HFFc6 (cell line): ENCODE measurements at places on chromosomes 6 and 20. TPM values are rescaled to one million over a fixed set of nuclear protein-coding genes. Genes with fewer than 3 reads are reported as not detected.

GSTA4 gene
- 16.2 and 18.3 TPM in 2 replicates for total RNA-seq

- H3K27me3 ChIP-seq: no peaks in the 10 kb centered on the region
- peaks cover 18% of the 10 kb centered on the region for H3K4me1 ChIP-seq
Observed at GRCh38 chr6:35051396-35051795, 89.7 kb downstream of the TCP11 start.

TOX2 gene
- total RNA-seq: 39.5 to 60.7 TPM (median 52.7 TPM) in 3 replicates

GRCh38 chr6:139917951-139918630 is 543.6 kb upstream of the CITED2 start:
- DNase-seq: no peak
- no peak overlapping the region for H3K27ac ChIP-seq
- peaks cover 20% of the 10 kb centered on the region for H3K4me1 ChIP-seq
- no peaks in the 10 kb centered on the region for H3K36me3 ChIP-seq
- no peak overlapping the region for H3K4me3 ChIP-seq
- H3K27me3 ChIP-seq: no peaks in the 10 kb centered on the region

DNA sequence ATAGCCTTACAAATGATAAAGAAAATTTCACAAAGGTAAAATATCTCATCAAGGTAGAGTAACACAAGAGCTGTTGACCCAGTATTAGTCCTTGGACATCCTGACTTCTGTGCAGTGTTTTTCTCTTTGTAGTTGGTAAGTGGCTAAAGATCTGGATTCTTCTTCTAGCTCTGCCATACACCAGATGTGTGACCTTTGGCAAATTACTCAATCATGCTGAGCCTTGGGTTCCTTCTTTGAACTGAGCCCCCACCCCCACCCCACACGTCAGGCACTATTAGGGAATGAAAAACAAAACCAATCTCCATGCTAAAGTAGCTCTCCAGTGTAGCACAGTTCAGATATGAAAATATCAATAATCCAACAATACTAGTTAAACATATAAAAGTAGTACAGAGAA is 15.1 kb upstream of the TRIM39 start:
- H3K4me1 ChIP-seq: no peaks in the 10 kb centered on the region
- peaks cover 34% of the 10 kb centered on the region for H3K36me3 ChIP-seq
- no peak overlapping the region for H3K4me3 ChIP-seq
- no peak for DNase-seq

DNA sequence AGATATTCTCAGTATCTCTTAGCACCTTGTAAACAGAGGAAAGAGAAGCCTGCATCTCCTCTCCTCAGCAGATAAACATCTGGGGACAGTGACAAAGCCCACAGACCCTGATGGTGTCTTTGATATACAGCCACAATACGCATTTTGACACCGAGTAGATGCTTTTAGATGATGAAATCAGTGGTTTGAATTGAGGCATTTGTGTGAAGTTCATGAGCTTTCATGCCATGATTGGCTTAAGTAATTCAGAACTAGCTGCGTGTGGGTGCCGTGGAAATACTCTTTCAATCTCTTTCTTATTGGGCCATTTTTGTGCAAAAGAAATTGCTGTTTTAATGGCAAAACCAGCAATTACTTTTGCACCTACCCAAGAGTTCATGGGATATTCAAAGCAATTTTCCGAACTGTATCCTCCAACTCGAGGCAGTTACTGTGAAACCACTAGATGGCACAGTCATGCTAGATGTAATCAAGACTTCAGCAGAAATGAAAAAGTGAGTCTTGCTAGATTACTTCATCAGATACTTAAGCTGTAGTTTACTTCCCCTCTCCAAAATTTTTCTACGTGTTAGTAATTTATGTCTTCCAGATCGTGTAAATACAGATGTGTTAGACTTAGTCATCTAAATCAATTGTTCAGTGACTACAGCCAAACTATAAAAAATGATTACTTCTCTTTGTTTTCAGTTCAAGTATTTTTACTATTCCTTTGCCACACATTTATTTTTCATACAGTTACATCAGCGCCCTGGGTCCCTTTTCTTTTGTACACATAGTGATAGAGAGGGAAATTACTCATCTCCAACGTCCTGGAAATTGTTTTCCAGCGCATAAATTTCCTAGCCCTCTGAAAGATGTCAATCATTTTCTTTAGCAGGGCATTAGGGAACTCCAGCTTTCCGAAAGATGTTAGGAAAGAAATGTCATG is 49.4 kb downstream of the IYD start:
- no peak overlapping the region for H3K27ac ChIP-seq
- H3K36me3 ChIP-seq: no peaks in the 10 kb centered on the region
- peaks cover 16% of the 10 kb centered on the region for H3K4me1 ChIP-seq
- DNase-seq: peak; percentile 71

DNA sequence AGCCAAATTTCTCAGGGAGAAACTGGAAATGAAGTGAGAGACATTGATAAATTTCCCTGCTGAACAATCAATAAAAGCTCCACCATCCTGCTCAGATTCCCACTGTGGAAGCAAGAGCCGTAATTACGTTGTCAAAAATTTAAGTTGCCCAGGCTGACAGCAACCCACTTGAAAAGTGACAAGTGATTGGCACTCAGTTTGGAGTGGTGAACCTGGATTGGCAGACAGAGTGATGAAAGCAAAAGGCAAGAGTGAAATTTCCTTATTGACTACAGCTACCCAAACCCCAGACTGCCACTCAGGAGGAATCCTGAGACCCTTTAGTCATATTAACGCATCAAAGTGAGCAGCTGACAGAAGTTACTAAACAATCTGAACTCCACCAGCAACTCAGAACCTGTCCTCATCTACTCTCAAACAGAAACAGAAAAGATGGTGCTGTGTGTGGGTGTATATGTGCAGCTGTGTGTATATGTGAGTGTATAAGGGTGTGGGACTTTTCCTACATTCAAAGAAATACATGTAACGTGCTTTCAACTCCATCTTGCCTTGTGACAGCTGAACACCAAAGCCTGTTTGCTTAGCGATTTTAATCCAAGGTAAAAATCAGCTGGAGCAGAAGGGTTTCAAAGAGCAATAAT is 157.4 kb downstream of the PKHD1 start:
- H3K27ac ChIP-seq: no peak overlapping the region
- no peaks in the 10 kb centered on the region for H3K27me3 ChIP-seq
- no peak overlapping the region for H3K4me3 ChIP-seq

DNA sequence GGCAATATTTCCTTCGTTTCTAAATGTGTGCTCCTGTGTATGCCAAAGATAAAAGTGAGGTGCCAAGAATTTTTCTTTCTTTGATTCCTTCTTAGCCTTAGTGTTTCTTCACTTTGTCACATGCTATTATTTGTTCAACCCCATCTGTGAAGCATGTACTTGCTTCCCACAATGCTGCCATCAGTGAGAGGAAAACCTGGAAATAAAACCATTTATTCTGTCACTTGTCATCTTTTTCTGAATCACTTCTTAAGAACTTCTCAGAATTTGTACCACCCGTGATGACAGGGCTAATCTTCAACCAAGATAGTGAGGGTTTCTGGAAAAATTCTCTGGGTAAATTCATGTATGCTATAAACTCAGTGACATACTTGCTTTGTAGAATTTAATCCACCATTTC is 450.1 kb downstream of the COL12A1 start:
- no peaks in the 10 kb centered on the region for H3K36me3 ChIP-seq
- H3K4me1 ChIP-seq: no peaks in the 10 kb centered on the region
- no peak overlapping the region for H3K27ac ChIP-seq
- no peak overlapping the region for H3K4me3 ChIP-seq
- H3K27me3 ChIP-seq: peaks cover 5% of the 10 kb centered on the region; the same call in 1 of the 2 replicates
- DNase-seq: no peak

GRCh38 chr20:17614812-17615644 is 45.2 kb downstream of the DSTN start:
- H3K27ac ChIP-seq: no peak overlapping the region; the same call in 1 of the 2 replicates
- peaks cover 10% of the 10 kb centered on the region for H3K4me1 ChIP-seq
- DNase-seq: no peak

NKAIN4 gene
- total RNA-seq: not detected in 2 replicates

GRCh38 chr6:163397326-163397725 is 17.2 kb upstream of the QKI start:
- H3K36me3 ChIP-seq: no peaks in the 10 kb centered on the region
- no peak for DNase-seq
- H3K27me3 ChIP-seq: peaks cover 16% of the 10 kb centered on the region
- no peak overlapping the region for H3K27ac ChIP-seq
- H3K4me1 ChIP-seq: peaks cover 13% of the 10 kb centered on the region
- no peak overlapping the region for H3K4me3 ChIP-seq

ENPP5 gene
- not detected in 2 replicates for total RNA-seq

DNA sequence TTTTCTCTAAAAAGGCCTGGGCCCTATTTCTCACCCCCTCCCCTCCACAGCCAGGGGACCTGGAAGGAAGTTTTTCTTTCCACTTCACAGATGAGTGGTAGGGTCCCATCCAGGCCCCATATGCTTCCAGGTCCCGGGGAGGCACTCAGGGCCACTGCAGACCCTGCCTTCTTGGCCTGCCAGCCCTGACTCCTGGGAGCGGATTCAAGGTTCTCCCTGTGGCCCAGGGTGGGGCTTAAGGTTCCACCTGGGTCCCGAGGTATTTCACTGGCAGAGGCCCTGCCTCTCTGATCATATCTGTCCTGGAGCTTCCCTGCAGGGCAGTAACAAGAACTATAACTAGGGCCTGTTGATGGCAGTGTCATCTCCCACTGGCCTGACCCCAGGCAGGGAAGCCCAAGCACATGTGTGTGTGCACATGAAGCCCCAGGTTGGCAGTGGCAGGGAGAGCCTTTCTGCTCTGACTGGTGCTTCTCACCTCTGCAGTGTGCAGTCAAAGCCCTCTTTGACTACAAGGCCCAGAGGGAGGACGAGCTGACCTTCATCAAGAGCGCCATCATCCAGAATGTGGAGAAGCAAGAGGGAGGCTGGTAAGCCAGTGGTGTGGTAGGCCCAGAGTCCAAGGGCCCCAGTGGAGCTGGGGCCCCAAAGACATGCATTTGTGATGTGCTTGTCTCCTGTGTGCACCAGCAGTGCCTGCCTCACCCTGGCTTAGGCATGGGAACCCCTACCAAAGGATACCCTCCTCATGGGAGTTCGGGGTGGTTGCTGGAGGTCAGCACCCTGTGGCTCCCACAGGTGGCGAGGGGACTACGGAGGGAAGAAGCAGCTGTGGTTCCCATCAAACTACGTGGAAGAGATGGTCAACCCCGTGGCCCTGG is 31.2 kb downstream of the PLCG1 start:
- peaks cover 34% of the 10 kb centered on the region for H3K36me3 ChIP-seq
- H3K4me1 ChIP-seq: peaks cover 33% of the 10 kb centered on the region
- no peak for DNase-seq
- H3K27me3 ChIP-seq: peaks cover 11% of the 10 kb centered on the region

GRCh38 chr6:126302191-126302590 is 37.7 kb upstream of the CENPW start:
- H3K27me3 ChIP-seq: no peaks in the 10 kb centered on the region
- H3K27ac ChIP-seq: no peak overlapping the region
- no peak overlapping the region for H3K4me3 ChIP-seq

GRCh38 chr20:48273843-48274242 is 488.6 kb upstream of the SULF2 start:
- no peak for DNase-seq
- no peak overlapping the region for H3K27ac ChIP-seq
- peaks cover 5% of the 10 kb centered on the region for H3K27me3 ChIP-seq
- H3K36me3 ChIP-seq: no peaks in the 10 kb centered on the region
- H3K4me3 ChIP-seq: no peak overlapping the region

DNA sequence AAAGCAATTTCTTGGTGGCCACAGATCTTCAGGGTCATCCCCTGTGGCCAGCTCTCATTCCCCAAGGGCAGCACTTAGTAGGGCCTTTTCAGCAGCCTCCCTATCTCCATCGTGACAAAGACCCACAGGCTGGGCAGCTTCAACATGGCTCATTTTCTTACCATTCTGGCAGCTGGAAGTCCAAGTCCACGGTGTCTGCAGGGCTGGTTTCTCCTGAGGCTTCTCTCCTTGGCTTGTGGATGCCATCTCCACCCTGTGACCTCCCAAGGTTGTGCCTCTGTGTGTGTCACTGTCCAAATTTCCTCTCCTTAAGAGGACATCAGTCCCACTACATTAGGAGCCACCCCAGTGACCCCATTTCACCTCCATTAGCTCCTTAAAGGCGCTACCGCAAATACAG is 161.7 kb downstream of the CDH4 start:
- no peaks in the 10 kb centered on the region for H3K4me1 ChIP-seq
- H3K27ac ChIP-seq: no peak overlapping the region
- no peaks in the 10 kb centered on the region; the same call in 1 of the 2 replicates for H3K27me3 ChIP-seq

PTCHD4 gene
- 1.6 to 8.0 TPM (median 1.8 TPM) in 3 replicates for total RNA-seq

GRCh38 chr6:69665437-69665836 is 131.4 kb downstream of the LMBRD1 start:
- H3K36me3 ChIP-seq: no peaks in the 10 kb centered on the region
- no peaks in the 10 kb centered on the region for H3K4me1 ChIP-seq
- peaks cover 2% of the 10 kb centered on the region; the same call in 1 of the 2 replicates for H3K27me3 ChIP-seq
- no peak for DNase-seq
- H3K4me3 ChIP-seq: no peak overlapping the region

SCRT2 gene
- not detected in 2 replicates for total RNA-seq

SLC17A3 gene
- total RNA-seq: not detected in 3 replicates

OLIG3 gene
- total RNA-seq: not detected in 3 replicates

SUMO4 gene
- total RNA-seq: 0.23 to 0.50 TPM (median 0.28 TPM) in 3 replicates

DNA sequence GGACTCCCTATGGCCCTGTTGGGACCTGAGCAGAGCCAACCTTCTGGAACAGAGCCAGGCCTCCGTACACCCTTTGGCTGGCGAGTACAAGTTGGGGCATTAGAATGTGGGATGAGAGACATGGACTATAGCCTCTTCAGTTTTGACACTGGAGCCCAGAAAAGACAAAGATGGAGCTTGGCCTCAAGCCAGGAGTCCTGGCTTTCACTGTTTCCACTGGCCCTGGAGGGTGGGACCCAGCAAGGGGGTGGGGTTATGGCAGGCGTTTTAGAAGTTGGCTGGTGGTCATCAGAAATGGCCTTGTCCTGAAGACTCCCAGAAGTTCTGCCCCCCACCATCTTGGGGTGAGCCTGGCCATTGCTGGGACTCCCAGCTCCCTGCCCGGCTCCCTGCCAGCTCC is 21.8 kb downstream of the ITPR3 start:
- H3K27ac ChIP-seq: no peak overlapping the region
- H3K36me3 ChIP-seq: peaks cover 4% of the 10 kb centered on the region; the same call in 1 of the 2 replicates
- DNase-seq: no peak
- H3K4me1 ChIP-seq: no peaks in the 10 kb centered on the region
